ENCODE measurements at places on chromosomes 11 and 22.

DNA sequence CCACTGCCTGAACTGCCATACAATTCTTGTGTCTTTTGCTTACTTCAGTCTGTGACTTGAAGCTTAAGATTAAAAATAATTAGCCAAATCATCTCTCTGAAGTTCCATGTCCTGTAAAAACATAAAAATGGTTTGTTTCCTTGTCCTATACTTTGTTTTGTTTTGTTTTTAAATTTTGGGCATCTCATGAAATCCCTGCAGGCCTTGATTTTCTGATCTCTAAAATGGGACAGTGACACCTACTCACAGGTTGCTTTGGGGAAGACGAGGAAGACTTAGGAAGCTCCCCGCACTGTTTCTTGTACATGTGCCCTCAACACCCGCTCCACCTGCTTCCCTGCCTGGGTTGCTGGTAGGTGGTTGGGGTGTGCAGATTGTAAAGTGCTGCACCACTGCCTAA, 38.9 kb downstream of the TSPAN18 start:
- DNase-seq: no peak

DNA sequence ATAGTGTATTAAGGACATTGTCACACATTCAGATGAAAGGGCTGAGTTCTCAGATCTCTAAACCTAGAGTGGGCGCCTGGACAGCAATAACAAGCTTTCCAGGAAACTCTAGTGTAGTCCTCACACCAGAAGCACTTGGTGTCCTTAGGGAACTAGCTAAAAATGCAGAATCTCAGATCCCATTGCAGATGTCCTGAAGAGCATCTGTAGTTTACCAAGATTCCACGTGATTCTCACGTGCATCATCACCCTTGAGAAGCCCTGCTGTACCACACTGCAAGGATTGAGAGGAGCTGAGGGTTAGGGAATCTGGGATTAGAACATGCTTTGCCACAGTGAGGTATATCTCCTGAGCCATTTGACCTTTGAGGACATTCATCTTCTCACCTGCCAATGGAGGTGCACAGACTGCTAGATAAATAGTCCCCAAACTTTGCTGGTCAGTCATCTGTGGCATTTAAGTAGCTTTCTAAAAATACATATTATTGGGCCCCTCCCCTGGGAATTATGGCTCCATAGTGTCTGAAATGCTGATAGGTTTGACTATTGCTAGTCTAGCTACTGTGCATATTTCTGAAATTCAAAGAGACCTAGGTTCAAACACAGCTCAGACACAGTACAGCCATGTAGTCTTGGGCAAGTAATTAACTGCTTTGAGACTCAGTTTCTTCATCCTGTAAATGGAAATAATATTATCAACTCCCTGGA, 1068.9 kb downstream of the OPCML start:
- no peak for DNase-seq

DNA sequence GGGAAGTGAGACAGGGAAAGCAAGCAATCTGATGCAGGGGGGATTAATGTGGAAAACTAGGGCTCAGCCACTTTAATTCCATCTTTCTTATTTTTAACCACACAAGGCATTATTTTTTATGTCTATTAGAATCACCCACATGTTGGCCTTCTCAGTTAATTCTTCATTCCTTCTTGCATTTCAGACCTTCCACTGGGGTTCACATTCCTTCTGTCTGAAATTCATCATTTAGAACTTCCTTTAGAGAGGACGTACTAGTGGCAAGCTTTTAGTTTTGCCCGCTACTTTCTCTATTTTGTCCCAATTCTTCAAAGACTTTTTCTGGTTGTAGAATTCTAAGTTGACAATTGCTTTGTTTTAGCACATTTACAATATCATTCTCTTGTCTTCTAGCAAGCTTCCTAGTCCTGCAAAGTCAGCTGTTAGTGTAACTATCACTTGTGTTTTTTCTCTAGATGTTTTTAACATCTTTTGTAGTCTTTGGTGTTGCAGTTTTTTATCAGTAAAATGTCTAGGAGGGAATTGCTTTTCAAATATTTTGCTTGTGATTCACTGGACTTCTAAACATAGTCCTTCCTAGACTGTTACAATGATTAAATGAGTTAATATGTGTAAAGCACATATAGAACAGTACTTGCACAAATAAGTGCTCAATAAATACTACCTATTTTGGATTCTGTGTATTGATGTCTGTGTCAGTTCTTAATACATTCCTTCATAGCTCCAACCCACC, 5.5 kb upstream of the NNMT start:
- no peak for DNase-seq

- DNase-seq: peak; percentile 37
Measured at GRCh38 chr22:30947816-30948454, 20.6 kb downstream of the MORC2 start.

DNA sequence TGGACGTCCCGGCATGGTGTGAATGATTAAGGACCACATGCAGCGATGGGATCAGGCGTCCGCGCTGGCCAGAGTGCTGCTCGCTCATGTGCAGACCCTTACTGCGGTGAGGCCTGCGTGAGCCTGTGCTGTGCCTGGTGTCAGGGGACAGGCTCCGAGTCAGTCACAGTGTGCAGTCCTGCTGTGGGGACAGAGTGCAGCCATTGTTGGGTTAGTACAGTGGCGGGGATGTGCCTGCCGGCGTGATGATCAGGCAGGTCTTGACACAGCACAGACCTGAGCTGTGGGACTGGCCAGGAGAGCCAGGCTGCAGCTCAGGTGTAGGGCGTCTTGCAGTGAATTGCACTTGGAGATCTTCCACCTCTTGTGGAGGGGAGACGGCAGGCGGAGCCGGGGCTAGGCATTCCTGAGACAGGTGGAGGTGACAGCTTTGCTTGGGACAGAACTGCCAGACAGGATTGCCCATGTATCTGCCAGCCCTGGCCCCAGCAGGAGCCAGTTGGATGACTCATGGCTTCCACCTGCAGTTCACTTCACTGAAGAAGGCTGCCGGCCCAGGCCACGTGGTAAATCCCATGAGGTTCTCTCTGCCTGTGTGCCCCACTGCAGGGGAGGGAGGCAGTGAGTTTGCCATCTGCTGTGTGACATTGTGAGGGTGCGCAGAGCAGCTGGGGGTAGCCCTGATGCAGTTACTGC, 17.3 kb downstream of the TRMU start:
- DNase-seq: no peak

DNA sequence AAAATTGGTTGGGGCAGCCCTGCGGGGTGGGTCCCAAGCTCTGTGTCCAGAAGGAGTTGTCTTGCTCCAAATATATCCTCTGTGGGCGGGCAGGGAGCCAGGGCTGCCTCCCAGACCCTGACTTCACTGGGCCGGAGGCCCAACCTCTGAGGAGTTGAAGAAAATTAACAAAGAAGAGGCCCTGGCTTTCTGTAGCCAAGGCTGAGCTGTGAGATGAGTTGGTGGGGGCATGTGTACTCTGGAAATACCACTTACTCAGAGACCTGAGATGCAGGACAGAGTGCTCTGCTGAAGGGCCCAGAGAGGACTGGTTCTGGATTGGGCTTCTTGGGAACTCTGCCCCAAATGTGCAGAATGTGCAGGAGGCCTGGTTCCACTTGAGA, 96.3 kb downstream of the SWAP70 start:
- DNase-seq: peak; percentile 80

GRCh38 chr22:34567367-34567766, 498.6 kb upstream of the ISX start:
- DNase-seq: no peak

DNA sequence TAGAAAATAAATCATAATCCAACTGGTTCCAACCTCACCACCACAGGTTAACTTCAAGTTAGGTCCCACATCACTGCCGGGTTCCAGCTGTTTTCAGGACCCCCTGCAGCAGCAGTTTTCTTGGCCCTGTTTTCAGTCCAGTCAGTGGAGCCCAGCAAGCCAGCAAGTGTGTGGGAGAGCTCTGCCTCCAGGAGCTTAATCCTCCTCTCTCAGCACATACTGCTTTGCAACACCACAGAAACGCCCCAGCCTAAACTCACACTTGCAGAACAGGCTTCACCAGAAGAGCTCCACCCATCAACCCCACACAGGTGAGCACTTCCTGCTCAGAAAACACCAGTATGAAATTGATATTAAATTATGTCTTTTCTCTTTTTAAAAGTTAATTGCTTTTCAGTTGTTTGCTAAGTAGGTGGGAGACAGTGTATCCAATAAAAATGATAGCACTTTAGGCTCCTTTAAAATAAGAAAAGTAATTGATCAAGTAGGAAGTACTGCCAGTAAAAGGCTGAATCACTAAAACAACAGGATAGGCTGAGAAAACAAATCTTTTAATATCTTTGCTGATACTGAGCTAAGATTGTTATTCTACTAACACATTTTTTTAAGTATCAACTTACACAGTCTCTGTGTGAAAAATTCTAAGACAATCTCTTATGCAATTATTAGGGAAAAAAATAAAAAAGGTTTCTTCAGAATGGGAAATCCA, 81.5 kb upstream of the TP53AIP1 start:
- peak; percentile 3 for DNase-seq

GRCh38 chr22:24115247-24116207, 65.8 kb upstream of the SUSD2 start:
- no peak for DNase-seq

- DNase-seq: no peak
Measured at GRCh38 chr22:24265734-24266133, 4.9 kb upstream of the SPECC1L start.

DNA sequence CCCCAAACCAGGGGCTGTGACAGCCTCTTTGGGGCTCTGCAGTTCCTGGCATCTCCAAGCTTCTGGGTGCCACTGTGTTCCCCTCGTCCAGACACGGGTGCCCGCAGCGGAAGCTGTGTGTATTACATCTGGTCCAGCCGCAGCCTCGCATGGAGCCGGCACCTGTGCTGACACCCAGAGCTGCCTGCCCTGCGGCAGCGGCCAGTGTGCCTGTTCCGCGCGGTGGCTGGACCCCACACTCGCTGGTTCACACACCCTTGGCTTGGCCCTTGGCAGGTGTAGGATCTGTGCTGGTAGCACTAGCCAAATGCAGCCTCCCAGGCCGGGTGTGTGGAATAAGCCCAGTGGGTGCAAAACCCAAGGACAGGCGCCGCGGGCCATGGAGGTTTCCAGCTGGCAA, 24.5 kb upstream of the RNASEH2C start:
- no peak for DNase-seq

Data from AG08396 (cell line).